ENCODE measurements at places on chromosomes 12 and 14.

DNA sequence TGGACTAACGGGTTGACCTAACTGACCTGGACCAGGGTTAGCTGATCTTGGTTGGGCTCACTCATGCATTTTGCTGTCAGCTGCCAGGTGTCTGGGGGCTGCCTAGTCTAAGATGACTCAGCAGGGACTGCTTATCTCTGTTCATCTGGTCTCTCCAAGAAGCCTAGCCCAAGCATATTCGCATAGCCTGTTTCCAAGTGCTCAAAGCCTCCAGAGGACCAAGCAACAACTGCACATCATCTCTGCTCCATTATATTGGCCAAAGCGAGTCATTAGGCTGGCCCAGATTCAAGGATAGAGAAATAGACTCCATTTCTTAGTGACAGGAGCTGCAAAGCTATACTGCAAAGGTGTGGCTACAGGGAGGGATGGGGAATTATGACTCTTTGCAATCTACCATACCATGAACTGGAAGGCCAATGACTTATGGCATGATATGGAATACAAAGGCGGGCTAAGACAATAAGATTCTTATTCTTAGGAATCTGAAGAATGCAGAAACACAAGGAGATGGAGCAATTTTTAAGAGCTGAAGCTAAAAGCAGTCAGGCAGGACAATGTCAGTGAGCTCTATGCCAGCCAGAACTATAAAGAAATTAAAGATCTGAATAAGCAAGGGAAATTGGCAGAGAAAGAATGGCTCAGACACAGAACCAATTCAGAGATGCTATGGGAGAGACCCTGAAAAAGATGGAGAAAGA lies 194.6 kb upstream of the FSCB start:
- DNase-seq = no peak

- no peak for DNase-seq
Observed at GRCh38 chr12:41699658-41700057, 445.0 kb downstream of the GXYLT1 start.

DNA sequence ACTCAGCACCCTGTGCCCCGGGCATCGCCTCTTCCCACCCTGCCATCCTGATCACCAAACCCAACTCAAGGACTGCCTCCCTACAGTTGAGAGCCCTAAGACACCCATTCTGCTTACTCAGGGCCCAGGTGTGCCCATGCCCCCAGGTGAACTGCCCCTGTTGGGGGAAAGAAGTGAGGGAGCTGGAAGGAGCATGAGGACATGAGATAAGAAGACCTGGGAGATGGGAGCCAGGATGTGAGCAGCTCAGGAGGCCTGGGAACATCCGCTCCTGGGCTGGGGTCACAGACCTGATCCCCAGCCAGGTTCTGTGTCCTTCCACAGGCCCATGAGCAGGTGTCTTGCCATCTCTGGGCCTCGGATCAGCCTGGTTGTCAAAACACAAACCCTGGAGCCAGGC lies 6.6 kb downstream of the RAPGEF3 start:
- no peak for DNase-seq

- DNase-seq = no peak
Observed at GRCh38 chr14:76917158-76917596, 91.0 kb downstream of the LRRC74A start.

GRCh38 chr14:91897106-91897701 lies 29.9 kb upstream of the TC2N start:
- DNase-seq = no peak

GRCh38 chr14:99552572-99553216 lies 51.3 kb downstream of the CCDC85C start:
- DNase-seq = no peak

DNA sequence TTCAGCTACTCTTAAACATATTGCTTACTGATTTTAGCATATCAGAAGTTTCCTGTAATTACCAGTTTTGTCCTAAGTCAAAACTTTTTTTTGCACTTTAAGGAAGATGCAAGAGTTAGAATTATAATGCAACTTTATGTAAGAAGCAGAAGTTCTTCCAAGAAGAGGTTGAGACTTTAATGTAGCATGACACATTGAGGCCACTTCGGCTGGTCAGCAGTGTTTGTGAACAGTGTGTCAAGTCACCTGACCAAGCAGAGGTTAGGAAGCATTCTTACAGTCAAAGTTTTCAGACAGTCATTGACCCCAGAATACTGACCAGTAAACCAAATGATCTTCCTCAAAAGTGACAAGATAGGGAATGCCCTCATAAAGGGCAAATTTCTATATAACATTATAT lies 15.2 kb downstream of the FGFR1OP2 start:
- DNase-seq = no peak

- no peak for DNase-seq
Observed at GRCh38 chr14:59343585-59343984, 121.6 kb downstream of the GPR135 start.

DNA sequence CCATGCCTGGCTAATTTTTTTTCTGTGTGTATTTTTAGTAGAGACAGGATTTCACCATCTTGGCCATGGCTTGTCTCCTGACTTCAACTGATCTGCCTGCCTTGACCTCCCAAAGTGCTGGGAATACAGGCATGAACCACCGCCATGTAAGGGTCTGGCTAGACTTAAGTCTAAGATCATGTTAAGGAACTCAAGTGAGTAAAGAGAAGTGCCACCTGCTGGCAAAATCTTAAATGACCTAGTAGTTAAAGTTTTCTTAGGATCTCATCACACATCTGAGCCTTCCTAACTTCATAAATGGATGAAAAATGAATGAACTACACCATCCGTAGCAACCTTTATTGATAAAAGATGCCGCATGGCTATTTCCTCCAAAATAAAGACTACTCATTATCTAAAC lies 1.7 kb upstream of the C12orf56 start:
- DNase-seq = no peak

DNA sequence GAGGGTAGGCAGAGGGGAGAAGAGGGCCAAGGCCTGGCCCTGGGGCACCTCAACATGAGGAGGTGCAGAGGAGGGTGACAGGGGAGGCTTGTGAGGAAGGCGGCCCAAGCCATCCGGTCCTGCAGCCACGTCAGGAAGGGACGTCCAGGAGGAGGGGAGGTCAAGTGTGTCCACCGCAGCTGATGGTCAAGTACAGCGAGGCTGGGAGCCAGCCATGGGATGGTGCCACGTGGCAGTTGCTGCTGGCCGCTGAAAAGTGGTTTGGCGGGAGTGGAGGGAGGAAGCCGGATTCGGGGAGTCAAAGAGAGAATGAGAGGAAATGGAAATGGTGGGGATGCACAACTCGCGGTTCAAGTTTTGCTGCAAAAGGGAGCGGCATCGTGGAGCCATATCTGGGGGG lies 41.2 kb downstream of the PRIMA1 start:
- DNase-seq = no peak

GRCh38 chr14:99287269-99287942 lies 15.4 kb upstream of the BCL11B start:
- DNase-seq = no peak

GRCh38 chr12:29048787-29049186 lies 100.3 kb upstream of the FAR2 start:
- no peak for DNase-seq

- no peak for DNase-seq
Observed at GRCh38 chr12:254039-254438, 8.6 kb downstream of the SLC6A13 start.

DNA sequence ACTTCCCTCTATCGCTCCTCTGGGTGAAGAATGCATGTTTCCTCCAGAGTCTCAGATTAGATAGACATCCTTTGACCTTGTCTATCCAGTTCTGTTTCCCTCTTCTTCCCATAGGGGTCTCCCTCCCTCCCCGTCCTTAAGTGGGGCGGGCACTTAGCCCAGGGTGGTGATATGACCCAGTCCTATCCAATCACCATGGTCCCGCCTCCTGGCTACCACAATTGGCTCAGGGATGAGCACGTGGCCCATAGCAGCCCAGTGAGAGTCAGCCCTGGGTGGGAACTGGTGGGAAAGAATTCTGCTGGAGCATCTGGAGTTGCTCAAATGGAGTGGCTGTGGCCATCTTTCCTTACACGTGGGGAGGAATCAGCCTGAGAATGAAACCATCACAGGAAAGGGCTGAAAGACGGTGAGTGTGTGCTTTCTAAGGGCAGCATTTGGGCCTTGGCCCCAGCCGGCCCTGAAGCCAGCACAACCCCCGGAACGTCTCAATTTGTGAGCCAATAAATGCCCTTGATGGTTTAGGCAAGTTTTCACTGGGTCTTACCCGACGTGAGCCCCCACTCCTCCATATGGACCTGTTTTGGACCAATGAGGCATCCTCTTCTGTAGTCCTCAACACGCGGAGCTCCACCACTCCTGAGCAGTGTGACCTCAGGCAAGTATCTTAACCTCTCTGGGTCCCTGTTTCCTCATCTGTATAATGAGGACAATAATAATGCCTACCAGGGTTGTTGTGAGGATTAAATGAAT lies 14.4 kb upstream of the MLXIP start:
- no peak for DNase-seq

DNA sequence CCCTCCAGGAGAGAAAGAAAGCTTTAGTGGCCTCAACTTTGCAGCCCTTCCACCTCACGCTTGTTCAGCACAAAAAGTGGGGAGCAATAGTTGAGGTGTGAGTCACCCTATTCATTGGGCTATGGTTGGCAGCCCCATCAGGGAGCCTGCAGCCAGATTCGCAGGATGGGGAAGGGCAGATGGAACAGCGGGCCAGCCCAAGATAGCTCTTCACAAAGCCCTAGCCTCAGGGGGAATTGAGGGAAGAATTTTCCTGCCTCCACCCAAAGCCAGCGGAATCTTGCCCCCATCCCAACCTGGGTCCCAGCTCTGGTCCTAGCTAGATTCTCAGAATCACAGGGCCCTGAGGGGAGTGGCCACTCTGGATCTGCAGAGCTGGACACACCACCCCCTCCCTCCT lies 3.6 kb upstream of the KRT5 start:
- no peak for DNase-seq

- DNase-seq = no peak
Observed at GRCh38 chr14:36879558-36879957, 217.9 kb downstream of the PAX9 start.

DNA sequence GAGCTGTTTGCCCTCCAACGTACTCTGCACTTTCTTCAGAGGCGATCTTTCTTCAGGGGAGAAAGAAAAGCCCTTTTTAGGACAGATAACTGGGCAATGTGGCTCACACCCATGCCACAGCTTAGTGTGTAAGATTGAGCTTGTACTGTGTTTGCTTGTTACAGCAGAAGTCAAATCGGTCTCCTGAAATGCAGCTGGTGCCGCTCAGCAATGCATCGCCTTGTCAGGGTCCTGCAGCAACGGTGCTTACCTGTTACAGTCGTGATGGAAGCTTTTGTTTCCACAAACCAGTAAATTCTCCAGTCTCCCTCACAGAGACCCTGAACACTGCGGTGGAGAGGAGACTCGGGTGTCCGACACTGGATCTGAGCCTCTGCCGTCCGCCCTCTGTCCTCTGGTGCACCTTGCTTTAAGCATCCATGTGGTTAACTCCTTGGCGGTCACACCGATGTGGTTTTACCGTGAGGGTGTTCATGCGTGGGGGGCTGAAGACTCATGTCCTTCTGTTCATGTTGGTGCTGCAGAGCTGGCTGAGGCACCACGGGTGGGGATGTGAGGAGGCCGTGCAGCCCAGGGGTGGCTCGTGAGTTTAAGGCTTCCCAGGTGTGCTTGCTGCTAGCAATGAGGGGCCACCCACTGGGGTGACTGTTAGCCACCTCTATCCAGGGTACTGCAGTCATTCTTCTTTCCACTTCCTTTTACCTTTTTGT lies 47.3 kb downstream of the FBXL14 start:
- no peak for DNase-seq
